ENCODE measurements at places on chromosomes 6 and 20.

DNA sequence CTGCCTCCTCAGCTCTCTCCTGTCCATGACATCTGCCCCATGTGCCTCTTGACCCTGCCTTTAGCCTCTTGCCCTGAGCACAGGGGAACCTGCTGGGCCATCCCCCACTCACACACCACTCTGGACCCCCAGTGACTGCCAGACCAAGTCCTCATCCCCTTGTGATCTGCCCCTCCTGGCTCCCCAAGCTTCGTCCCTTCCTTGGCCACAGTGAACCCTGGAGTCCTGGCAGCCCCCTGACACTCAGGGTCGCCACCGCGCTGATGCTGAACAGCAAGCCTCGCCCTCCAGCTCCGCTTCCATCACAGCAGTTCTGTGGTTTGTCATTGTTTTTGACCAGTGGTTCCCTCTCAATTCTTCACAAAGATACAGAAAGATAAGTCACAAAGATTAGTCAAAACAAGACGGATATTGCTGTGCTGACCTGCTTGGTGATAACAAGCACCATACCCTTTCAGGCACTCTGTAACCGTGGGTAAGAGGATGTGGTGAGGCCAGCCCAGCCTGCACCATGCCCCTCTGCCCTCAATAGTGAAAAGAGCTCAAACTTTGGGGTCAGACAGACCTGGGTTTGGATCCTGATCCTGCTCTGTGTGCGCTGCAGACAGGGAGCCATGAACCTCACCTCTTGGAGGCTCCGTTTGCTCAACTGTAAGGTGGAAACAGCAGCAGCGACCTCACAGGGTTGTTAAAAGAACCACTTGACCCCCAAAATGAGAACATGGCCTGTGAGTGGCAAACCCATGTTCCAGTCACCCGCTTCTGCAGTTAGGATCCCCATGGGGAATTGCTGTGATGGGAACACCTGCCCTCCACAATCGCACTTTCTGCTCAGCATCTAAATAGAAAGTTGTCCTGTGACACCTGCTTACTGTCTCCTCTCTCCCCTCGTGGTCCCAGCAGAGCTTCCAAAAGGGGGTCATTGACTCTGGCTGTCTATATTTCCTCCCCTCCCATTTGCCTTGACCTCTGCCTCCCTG, 114.5 kb downstream of the TOX2 start:
- DNase-seq: no peak

DNA sequence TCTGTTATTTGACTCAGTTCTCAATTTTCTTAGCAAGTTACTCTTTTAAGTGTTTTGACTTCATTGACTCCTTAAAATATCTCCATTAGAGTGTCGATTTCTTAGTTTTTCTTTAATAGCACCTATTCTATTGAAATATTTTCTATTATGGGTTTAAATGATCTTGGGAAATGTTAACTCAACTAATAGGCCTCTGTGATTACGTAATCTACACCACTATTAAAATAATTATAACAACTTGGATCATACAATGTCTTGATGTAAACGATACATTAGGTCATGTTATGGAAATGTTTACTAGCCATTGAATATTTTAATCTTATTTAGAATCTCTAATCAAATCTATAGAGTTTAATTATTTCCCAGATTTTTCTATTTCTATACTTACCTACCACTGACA, 550.0 kb downstream of the EYS start:
- no peak for DNase-seq

- no peak for DNase-seq
Observed at GRCh38 chr6:71902261-71902660, 15.9 kb downstream of the RIMS1 start.

DNA sequence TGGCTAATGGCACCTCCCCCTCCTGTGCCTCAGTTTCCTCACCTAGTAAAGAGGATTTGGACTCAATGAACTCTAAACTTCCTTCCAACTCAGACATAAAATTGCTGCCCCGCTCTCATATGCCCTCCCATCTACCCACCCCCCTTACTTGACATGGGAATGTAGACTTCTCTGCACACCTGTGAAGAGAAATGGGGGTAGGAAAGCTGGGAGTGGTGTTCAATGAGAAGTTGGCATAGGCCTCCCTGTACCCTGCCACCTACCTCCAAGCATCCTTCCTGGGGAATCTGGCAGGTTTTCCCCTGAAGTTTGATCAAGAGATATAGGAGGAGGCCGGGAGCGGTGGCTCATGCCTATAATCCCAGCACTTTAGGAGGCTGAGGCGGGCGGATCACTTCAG, 3.9 kb upstream of the POU5F1 start:
- no peak for DNase-seq

GRCh38 chr6:6699741-6700367, 111.3 kb downstream of the LY86 start:
- DNase-seq: peak; percentile 23

- DNase-seq: no peak
Observed at GRCh38 chr6:143368426-143368825, 82.1 kb downstream of the ADAT2 start.

- DNase-seq: no peak
Observed at GRCh38 chr6:139154881-139155547, 20.1 kb downstream of the HECA start.

DNA sequence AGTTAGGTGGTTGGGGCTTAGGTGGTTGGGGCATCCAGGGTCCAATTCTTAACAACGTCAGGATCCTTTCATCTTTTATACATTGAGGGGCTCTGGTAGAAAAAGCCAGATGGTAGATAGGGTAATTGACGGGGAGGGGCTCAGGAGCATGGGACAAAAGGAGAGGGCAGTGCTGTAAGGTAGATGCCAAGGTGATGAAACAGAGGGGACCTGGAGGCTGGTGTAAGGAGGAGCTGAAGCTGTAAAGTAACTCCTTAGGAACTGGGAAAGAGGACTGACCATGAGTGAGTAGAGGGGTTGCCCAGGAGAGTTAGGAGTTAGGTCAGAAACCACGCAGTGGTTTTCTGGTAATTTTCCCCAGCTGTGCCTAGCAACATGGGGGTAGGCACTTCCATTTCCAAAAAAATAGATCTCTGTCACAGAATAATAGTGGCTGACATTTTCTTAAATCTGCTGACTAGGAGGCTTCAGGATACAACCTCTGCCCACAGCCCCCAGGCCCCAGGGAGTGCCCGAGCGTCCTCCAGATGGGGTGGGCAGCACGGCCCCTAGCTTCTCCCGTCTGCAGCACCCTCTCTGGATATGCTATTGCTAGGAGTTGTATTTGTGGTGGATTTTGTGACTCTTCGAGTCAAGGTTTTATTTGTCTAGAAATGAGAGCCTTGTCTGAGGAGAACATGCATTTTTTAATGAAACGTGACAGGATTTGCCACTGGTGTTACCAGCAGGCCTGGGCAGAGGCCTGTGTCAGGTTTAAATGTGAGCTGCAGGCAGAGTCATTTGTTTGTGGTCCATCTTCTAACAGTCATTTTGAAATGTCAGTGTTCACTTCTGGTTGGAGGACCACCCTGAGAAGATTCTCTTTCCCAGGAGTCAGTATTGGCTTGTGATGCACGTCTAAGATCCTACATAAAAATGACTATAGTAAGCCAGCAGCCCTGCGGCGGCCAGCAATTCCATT, 44.6 kb downstream of the TULP4 start:
- DNase-seq: no peak

GRCh38 chr20:25493137-25493536, 85.7 kb downstream of the GINS1 start:
- DNase-seq: no peak

DNA sequence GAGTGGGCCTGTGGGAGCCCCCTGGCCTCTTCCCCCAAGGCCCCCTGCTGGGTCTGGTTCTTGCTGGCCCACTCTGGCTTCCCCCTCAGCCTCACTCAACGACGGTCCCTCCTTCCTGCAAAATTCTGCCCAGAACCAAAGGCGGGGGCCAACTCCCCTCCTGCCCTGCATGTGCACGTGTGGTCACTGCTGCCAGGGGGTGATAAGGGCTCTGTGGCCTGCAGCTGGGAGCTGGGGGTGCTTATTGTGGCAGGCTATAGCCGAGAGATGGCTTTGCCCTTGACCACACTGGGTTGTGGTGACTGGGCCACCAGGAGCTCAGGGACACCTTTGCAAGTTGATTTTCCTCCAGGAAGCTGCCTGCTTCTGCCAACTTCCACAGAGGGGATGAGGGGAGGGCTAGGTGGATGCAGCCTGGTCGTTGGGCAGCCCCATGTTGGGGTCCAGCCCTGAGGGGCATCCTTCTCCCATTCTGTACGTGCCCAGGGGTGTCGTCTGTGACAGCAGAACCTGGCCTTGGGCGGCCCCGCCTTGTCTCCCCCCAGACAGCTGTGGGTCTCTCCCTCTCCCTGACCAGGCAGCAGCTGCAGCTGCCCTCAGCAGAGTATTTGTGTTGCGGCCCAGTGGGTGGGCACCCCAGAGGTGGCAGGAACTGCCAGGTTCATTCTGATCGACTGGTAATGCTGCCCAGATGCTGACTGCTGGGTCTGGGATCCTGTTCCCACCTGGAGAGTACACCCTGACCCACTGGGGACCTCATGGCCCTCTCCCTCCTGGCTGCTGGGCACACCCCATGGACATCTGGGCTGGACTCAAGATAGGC, 5.6 kb downstream of the TCEA2 start:
- no peak for DNase-seq

DNA sequence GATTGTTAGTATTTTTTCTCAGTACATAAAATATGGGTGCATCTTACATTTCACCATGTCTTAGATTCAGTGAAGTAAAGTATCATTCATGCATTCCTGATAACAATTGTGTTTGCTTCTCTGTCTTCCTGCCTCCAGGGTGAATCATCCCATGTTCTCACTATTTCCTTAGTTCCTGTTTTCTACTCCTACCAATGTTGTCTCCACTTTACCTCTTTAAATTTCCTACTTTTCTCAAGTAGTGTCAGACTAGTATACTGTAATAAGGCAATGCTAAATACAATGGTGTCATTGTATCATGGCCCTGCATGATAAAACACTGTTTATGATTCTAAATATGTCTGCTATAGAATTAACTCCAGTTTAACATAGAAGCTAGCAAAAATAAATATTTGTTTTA, 37.4 kb upstream of the GABRR1 start:
- no peak for DNase-seq

GRCh38 chr6:28996844-28997510, 8.1 kb downstream of the ZNF311 start:
- no peak for DNase-seq

DNA sequence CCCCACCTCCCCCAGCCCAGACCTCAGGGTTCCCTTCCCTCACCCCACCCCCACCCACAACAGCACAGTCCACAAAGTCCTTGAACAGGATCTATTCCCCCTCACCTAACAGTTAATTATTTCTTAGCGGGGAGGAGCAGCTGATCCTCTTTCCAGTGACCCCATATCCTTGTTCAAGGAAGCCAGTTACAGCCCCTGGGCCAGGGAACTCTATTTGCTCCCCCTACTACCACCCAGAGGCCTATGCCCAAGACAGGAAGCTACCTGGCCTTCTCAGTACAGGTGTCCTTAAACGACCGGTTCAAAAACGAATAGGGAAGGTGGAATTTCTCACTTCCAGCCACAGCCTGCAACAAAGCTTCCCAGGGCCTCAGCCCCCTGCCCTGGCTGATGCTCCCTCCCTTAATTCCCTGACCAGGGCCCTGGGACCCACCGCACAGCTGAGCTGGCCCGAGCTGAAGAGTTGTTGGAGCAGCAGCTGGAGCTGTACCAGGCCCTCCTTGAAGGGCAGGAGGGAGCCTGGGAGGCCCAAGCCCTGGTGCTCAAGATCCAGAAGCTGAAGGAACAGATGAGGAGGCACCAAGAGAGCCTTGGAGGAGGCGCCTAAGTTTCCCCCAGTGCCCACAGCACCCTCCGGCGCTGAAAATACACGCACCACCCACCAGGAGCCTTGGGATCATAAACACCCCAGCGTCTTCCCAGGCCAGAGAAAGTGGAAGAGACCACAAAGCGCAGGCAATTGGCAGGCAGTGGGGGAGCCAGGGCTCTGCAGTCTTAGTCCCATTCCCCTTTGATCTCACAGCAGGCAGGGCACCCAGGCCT, 778 bp downstream of the MCCD1 start:
- DNase-seq: no peak

- no peak for DNase-seq
Observed at GRCh38 chr6:150191809-150192208, 49.0 kb downstream of the PPP1R14C start.

- no peak for DNase-seq
Observed at GRCh38 chr20:38842558-38842981, 37.1 kb downstream of the PPP1R16B start.

- no peak for DNase-seq
Observed at GRCh38 chr20:41004531-41005360, 23.9 kb upstream of the TOP1 start.

GRCh38 chr20:32168184-32168910, 39.2 kb downstream of the PLAGL2 start:
- DNase-seq: no peak

DNA sequence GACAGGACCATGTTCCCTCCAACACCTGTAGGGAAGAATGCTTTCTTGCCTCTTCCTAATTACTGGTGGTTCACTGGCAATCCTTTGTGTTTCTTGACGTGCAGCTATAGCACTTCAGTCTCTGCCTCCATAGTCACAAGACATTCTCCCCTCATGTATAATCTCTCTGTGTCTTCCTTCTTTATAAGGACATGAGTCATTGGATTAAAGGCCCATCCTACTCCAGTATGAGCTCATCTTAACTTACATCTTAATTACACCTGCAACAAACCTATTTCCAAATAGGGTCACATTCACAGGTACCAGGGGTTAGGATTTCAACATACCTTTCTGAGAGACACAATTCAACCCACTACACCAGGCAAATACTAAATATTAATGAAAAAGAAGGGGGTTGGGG, 213.6 kb downstream of the RNGTT start:
- no peak for DNase-seq

DNA sequence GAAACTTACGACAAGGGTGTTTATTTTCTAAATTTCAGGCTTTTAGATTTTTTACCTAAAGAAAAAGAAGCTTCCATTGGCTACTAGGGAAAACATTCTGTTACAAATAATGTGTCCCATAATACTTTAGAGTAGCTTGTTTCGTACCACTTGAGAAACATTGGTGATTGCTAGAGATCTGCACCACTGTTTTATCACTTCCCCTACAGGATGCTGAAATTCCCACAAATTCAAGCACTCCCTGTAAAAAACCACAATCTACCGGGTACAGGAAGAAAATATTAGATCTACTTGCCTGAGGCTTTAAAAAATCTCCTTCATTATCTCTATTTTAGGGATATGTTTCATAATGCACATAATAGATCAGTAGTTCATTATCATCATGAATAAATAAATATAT, 29.9 kb downstream of the SEL1L2 start:
- no peak for DNase-seq

DNA sequence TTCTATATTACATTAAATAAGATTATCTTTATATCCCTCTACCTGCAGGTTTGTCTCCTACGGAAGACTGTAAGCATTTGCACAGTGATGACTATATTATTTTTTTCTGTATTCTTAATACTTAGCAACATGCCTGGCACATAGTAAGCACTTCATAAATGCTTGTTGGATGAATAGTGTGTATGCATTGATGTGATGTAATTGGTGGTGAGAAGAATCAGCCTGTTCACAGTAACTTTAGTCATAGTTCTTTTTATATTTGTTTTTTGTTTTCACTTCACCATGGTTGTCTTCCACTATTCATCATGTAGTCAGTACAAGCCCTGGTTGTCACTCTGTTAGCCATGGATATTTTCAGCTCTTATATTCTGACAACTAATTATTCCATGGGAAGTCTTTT, 184.0 kb upstream of the FLRT3 start:
- no peak for DNase-seq

All from HS-27A (cell line).